ENCODE measurements at places on chromosomes 6 and 20.

DNA sequence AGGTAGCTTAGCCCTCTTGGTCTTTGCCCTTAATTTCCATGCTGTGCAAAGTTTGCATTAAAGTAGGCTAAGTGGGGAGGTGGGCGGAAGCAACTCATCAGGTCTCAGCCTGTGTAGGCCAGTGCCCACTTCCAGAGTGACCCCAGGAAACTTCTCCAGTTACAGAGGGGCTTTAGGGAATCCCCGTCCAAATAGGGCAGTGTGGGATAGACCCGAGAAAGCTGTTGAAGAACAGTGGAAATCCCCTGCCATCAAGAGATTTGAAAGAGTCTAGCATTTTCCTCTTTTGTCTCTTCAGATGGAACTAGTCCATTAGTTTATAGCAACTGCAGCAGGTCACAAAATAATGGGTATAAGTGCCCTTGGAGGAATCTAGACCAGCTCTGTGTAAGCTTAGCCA is 20.2 kb downstream of the SF3B5 start:
- DNase-seq = no peak

DNA sequence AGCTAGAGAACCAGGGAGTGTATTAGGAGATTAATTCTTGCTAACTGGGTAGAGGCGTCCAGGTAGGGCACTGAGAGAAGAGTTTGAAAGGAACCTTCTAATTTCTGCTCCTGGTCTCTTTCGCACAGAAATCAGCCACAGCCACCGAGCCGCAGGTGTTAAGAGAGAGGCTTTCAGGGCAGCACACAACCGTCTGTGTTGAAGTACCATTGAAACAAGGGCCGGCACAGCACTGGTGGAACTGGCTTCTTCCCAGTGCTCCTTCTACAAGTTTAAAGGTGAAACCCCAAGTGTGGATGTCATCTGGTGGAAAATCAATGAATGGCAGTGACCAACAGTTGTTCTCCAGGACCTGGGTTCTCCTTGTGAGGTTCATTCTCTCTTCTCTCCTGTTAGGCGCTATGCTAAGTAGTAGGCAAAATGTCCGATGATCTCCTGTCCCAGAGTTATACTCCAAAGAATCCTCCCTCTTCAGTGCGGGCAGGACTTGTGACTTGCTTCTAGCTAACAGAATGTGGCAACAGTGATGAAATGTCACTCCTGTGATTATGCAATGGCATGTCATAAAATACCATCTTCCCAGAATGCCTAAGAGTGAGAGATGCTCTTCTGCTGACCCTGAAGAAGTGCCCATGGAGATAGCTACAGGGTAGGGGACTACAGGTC is 15.0 kb upstream of the RIN2 start:
- DNase-seq = peak; percentile 50

DNA sequence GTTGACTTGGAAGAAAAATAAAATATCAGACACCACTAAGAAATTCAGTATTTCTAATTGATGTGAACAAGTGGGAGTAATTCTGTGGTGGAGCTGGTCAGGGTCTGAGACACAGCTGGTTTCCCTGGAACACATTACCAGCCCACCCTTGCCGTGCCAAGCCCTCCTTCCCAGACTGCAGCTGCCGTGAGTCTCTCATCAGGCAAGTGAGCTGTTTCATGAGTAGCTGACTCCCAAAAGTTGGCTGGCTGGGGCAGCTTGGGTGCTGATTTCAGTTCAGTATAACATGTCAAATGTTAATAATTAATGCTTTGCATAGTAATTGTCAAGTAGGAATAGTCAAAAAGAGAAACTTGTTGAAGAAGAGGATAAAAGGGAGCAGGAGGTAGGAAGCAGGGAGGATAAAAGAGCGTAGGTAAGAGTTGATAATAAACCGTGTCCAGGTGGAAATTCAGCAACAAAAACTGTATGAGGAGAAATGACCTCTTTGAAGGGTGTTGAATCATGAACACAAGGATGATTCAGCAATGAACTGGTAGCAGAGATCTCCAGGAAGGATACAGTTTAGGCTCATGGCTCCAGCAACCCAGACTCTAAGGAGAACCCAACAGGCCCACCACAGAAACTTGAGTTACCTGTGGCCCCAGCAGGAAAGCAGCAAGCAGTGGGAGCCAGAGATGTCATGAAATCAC is 110.9 kb upstream of the SSTR4 start:
- DNase-seq = no peak

DNA sequence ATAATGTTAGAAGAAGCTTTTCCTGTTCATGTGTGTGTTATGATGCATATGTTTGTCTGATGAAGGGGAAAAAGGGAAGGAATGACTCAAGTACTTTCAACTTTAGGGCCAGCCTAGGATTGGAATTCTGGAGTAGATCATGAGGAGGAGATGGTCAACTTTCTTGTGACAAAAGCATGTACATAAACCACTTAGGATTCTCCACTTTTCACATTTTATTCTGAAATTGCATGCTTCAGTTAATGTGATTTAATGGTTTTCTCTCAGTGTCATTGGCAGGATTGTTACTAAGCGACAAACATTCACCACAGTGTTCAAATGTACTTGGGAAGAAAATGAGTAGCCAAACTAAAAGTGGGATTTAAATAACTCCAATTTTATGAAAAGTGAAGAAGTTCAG is 80.1 kb downstream of the UTRN start:
- DNase-seq = no peak

GRCh38 chr6:142443532-142443931 is 141.7 kb downstream of the ADGRG6 start:
- DNase-seq = no peak
